LoVo (cell line): ENCODE measurements at places on chromosomes 1 and 21.

- peak; percentile 59 for DNase-seq
Observed at GRCh38 chr1:117067533-117068370, 7.6 kb downstream of the TTF2 start.

- DNase-seq = peak; percentile 72
Observed at GRCh38 chr1:202237052-202237451, 43.5 kb downstream of the LGR6 start.

DNA sequence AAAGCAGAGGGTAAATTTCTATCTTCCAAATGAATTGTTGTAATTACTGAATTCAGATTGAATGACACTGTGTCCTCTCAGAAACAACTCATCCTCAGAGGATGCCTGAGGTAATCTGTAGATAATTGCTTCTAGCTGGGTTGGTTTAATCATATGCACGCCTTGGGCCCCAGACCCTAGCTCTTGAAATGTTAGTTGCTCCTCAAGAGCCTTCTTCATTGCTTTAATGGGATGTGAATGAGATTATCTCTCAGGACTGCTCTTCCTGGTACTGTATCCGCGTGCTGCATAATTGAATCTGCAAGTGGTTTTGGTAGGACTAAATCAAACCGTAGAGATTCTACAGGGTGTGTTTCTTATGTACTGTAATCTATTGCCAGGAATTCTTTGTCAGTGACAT lies 569.3 kb upstream of the NEGR1 start:
- DNase-seq = no peak

GRCh38 chr1:231855361-231855760 lies 228.8 kb downstream of the DISC1 start:
- DNase-seq = no peak

GRCh38 chr1:203440771-203441170 lies 34.8 kb upstream of the PRELP start:
- DNase-seq = peak; percentile 19
